Inflammatory macrophage treated with lipopolysaccharide for 1 hour (primary cell): ENCODE measurements at places on chromosomes 2 and 18.

DNA sequence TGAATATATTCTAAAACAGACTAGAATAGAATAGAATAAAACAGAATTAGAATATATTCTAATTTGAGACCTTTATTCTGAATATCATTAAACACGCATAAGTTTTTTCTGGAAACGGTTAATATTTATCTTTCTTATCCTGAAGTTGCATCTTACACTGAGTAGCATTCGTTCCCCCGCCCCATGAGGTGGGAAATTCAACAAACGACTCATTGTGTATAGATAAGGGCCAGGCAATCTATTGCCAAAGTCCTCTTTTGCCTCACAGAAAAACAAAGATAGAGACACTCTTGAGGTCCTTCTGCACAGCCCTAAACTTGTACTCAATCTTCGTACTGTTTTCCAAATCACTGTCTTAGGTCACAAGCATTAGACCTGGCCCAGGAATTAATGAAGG lies 98.1 kb downstream of the COL6A3 start:
- no peak for DNase-seq

DNA sequence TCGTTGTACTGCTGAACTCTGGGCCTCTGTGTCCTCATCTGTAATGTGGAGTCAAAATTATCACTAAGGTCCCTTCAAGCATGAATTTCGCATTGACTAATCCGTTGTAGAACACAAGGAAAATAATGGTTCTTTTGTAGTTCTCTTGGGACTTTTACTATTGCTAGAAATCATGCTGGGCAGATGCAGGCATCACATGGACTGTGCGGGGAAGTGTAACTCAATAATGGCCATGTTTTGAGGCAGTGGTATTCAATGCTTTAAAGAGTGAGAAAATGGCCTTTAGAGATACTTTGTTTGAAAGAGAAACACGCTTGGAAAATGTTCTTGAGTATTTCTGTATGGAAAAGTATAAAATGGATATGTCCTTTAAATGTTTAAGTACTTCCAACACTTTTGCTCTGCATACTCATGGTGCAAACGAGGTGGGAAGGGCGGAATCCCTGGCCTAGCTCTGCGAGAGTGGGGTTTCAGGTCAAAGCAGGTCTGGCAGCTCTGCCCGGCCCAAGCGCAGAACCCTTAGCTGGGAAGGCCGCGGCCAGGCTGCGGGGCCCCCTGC lies 117.3 kb upstream of the MSTN start:
- DNase-seq: no peak

DNA sequence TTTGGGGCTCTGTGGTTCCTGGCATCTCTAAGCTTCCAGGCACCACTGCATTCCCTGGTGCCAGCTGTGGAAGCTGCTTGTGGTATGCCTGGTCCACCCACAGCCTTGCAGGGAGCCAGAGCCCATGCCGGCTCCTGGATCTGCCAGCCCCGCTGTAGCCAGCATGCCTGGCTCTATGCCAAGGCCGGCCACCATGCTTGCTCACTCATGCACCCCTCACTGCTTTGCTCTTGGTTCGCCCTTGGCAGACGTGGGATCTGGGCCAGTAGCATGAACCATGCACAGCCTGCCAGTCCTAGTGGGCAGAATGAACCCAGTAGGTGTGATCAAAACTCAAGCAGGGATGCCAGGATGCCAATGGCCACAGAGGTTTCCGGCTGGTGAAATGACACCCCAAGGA lies 634.2 kb upstream of the TMEFF2 start:
- DNase-seq: no peak

GRCh38 chr2:173652767-173653431 lies 298.2 kb downstream of the CDCA7 start:
- DNase-seq: no peak

GRCh38 chr2:230723363-230723762 lies 10.7 kb downstream of the CAB39 start:
- no peak for DNase-seq
